ENCODE measurements at places on chromosomes 4 and X. TPM values are rescaled to one million over a fixed set of nuclear protein-coding genes. Genes with fewer than 3 reads are reported as not detected.

The COL4A6 gene
- total RNA-seq: under 0.01 TPM

The GLOD5 gene
- total RNA-seq: not detected

DNA sequence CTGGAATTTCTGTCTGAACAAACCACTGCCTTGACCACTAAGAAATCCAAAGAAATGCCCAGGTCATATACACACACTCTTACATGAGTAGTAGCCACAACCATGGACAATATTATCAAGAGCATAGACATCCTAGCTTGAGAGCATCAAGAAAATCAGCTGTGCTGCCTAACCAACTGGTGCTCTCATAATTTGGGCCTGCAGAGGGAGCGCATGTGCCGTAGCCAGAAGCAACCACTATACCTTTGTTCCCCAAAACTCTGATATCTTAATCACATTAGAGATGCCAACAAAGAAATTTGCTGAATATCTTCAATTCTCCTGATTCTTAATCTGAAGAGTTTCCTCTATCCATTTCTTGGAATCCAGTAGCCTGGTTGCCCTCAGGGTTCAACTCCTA lies 163.6 kb downstream of the ZNF674 start:
- no peak for DNase-seq

DNA sequence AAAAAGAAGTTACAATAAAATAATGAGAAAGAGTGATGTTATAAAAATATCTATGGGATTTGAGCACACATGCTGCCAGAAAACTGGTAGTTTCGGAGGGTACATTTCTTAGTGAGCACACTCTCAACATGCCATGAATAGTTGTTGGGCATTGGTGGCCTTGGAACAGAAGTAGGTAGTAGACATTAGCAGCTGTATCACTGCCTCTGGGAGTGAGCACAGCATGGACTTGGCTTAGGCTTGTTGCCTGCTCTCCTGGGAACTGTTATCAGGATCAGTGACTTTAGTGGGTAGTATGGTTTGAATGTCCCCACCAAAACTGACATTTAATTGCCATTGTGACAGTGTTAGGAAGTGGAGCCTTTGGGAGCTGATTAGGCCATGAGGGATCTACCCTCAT lies 13.3 kb upstream of the PDLIM3 start:
- DNase-seq: no peak

- no peak for DNase-seq
These were observed 69.9 kb downstream of the LARP7 start for GRCh38 chr4:112706840-112707207.

The TCP11X2 gene
- not detected for total RNA-seq

DNA sequence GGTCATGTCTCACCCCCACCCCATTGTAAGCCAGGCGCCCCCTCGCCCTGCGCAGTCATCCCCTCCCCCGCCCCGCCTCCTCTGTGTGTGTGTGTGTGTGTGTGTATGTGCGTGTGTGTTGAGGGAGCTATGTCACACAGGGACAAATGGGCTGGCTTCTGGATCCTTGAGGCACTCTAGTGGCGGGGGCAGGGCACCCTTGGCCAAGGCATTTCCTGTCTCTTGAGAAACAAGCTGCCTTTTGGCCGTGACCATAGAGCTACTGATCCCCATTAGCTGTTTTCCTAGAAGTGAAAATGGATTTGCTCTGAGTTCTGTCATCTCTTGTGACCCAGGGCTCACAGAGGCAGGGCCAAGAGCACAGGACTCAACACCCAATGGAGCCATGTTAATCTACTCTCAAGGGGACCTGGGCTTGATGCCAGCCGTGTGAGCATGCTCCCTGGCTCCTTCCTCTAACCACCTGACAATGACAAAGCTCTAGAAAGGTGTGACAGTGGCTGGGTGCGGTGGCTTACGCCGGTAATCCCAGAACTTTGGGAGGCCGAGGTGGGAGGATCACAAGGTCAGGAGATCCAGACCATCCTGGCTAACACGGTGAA lies 162.5 kb upstream of the BCOR start:
- no peak for DNase-seq

The NWD2 gene
- not detected for total RNA-seq

Data from SJSA1 (cell line).